Esophagus mucosa (tissue), 1 donor: ENCODE measurements at places on chromosomes 5 and 9. TPM values are rescaled to one million over a fixed set of nuclear protein-coding genes. Genes with fewer than 3 reads are reported as not detected.

Gene KIAA1958
- 3.9 TPM for total RNA-seq

Gene GDA
- 0.52 TPM for total RNA-seq

Gene GPR150
- total RNA-seq = not detected

Gene SCGB3A2
- not detected for total RNA-seq

Gene DOCK8
- total RNA-seq = 11.4 TPM

Gene ANKRD31
- total RNA-seq = 0.32 TPM

Gene PCDHAC1
- 0.04 TPM for total RNA-seq

Gene P4HA2
- 19.0 TPM for total RNA-seq

Gene GHR
- 2.4 TPM for total RNA-seq

Gene GAS1
- 2.4 TPM for total RNA-seq

Gene PRLR
- total RNA-seq = 7.6 TPM

Gene IL13
- total RNA-seq = not detected

Gene CDO1
- total RNA-seq = 0.20 TPM

Gene GLRA1
- not detected for total RNA-seq

Gene SEMA6A
- total RNA-seq = 6.1 TPM

Gene SLC45A2
- total RNA-seq = not detected

Gene BTNL8
- total RNA-seq = not detected
